ENCODE measurements at places on chromosomes 12 and 14. TPM values are rescaled to one million over a fixed set of nuclear protein-coding genes. Genes with fewer than 3 reads are reported as not detected.

The OR4E2 gene
- total RNA-seq = not detected

The RBM23 gene
- total RNA-seq = 65.4 TPM

The CLEC14A gene
- total RNA-seq = 36.8 TPM

DNA sequence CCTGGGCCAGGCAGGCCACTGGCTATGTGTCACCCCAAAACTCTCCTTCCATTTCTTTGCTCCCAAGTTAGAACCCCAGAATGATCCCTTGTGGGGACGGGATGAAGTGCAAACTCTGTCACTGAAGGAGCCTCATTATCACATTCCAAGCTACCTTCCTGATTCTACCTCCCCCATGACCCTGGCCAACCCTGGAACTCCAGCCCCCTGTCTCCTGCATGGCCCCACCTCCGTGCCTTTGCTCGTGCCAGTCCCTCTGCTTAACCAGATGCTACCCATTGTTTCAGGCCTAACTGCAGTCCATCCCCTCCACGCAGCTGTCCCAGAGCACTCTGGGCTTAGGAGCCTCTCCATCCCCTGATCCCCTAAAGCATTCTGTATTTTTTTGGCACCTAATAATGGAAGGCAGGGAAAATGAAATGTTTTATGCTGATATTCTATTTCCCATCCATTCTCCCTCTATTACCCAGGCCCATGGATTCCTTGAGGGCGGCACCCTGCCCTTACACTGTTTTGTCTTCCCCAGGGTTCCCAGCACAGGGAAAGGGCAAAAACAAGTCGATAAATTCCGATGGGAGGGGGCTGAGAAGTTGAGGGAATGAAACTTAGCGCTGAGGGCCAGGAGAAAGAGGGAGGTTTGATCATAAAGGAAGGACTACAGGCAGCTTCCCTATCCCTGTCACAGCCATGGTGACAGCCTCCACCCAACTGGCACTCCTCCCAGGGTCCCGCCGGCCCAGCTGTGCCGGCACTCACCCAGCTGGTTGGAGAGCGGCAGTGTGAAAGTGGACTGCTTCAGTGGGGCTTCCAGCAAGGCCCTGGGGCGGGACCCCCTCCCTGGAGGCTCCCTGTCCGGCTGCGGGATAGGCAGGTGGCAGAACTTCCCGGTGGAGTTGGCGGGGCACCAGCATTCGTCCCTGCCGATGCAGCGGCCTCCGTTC is 58.1 kb downstream of the ISCA2 start:
- H3K27me3 ChIP-seq = no peaks in the 10 kb centered on the region
- H3K27ac ChIP-seq = peak overlapping the region; percentile 10
- DNase-seq = peak; percentile 85
- no peak overlapping the region for H3K4me3 ChIP-seq
- peaks cover 3% of the 10 kb centered on the region for H3K4me1 ChIP-seq

DNA sequence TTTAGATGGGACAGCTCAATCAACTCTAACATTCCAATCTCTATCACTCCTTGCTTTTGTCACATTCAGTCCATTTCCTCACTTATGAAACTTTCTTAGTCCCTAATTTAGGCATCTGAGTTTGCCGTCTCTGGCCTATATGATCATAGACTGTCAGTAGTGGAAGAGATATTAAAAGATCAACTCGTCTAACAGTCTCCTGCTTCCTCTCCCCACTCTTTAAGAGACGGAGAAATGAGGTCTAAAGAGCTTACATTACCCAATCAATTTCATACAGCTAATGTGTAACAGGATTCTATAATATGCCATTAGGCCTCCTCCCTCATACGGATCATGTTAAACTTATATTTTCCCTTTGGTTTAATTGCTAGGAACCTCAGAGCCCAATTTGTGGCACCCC is 6.5 kb upstream of the ATP23 start:
- H3K27me3 ChIP-seq = no peaks in the 10 kb centered on the region
- no peak overlapping the region for H3K4me3 ChIP-seq
- no peaks in the 10 kb centered on the region for H3K4me1 ChIP-seq
- H3K36me3 ChIP-seq = no peaks in the 10 kb centered on the region
- DNase-seq = no peak

GRCh38 chr14:75283162-75283832 is 4.7 kb downstream of the FOS start:
- H3K36me3 ChIP-seq = no peaks in the 10 kb centered on the region
- H3K4me3 ChIP-seq = no peak overlapping the region
- peaks cover 2% of the 10 kb centered on the region for H3K27me3 ChIP-seq
- DNase-seq = no peak
- H3K27ac ChIP-seq = no peak overlapping the region

DNA sequence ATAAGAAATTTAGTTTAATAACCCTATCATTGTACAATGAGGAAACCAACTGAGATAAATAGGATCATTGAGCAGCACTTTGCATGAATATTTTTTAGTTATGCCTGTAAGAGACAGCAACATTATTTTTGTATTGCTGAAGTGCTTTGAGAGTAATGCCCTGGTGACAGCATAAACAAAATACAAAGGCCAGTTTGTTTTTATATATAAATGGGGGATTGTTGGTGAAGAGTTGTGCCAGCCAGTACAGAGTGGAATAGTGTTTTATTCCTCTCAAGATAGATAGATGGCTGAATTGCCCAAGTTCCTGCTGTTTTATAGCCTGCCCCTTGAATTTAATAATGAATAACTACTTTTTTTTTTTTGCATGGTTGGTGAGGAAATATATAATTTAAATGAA is 101.8 kb downstream of the CNTN1 start:
- DNase-seq = no peak
- no peak overlapping the region for H3K27ac ChIP-seq
- H3K27me3 ChIP-seq = no peaks in the 10 kb centered on the region
- H3K4me3 ChIP-seq = no peak overlapping the region

GRCh38 chr14:85799668-85800067 is 269.7 kb downstream of the FLRT2 start:
- no peak for DNase-seq
- H3K27me3 ChIP-seq = no peaks in the 10 kb centered on the region
- no peaks in the 10 kb centered on the region for H3K36me3 ChIP-seq
- no peak overlapping the region for H3K27ac ChIP-seq
- no peaks in the 10 kb centered on the region for H3K4me1 ChIP-seq
- no peak overlapping the region for H3K4me3 ChIP-seq

DNA sequence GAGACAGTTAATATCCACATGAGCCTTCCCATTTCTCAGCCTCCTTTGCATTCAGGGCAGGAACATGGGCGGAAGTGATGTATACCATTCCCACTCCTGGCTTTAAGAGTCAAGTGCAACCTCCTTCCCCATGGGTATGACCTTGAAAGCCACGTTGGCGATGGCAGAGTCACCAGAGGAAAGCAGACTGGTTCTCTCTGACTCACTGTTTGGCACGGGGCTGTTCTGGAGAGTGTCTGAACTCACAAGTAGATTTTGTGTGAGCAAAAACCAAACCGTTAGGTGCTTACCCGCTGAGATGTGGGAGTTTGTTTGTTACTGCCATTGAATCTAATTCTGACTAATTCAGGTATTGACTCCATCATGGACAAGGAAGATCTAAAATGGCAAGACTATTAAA is 36.7 kb upstream of the PZP start:
- H3K27ac ChIP-seq = no peak overlapping the region
- no peak overlapping the region for H3K4me3 ChIP-seq
- H3K36me3 ChIP-seq = no peaks in the 10 kb centered on the region
- no peaks in the 10 kb centered on the region for H3K27me3 ChIP-seq

DNA sequence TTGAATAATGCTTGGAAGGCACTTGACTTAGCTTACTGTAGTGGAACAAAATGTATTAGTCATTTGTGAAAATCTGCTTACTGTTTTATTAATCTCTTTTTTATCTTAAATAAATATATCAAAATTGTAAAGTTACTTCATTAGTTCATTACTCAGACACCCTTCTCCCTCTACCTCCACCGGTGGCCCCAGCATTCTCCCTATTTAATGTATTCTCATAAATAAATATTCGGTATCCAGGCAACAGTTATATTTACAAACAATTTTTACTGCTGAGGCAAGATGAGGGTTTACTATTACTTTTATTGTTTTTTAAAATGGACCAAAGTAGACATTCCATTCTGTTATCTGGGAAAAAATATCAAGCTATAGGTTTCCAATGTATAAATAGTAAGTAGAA is 19.6 kb upstream of the ALX1 start:
- H3K4me1 ChIP-seq = no peaks in the 10 kb centered on the region
- H3K27me3 ChIP-seq = no peaks in the 10 kb centered on the region
- no peaks in the 10 kb centered on the region for H3K36me3 ChIP-seq
- DNase-seq = no peak

GRCh38 chr14:66496911-66497310 is 10.7 kb downstream of the CCDC196 start:
- no peaks in the 10 kb centered on the region for H3K4me1 ChIP-seq
- no peaks in the 10 kb centered on the region for H3K27me3 ChIP-seq
- no peak overlapping the region for H3K4me3 ChIP-seq
- H3K27ac ChIP-seq = no peak overlapping the region
- H3K36me3 ChIP-seq = no peaks in the 10 kb centered on the region

- H3K4me3 ChIP-seq = no peak overlapping the region
- H3K27ac ChIP-seq = no peak overlapping the region
- H3K27me3 ChIP-seq = no peaks in the 10 kb centered on the region
- H3K4me1 ChIP-seq = no peaks in the 10 kb centered on the region
- DNase-seq = no peak
These were observed 6.1 kb upstream of the KRAS start for GRCh38 chr12:25256826-25257225.

DNA sequence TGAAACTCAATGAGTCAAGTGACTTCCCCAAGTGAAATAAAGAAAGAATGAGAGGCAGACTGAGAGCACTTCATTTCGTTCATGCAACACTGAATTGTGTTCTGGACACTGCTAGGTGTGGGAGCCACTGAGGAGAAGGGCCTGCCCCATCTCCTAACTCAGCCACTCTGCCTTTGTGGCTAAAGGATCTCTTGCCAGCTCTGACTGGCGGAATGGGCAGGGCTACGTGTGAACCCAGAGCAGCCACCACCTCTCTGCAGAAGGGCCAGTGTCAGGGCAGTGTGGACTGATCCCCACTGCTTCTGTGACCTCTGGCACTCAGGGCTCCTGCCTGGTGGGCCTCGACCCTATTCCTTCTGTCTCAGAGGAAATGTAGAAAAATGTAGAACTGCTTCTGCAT is 46.5 kb upstream of the GZMB start:
- H3K36me3 ChIP-seq = no peaks in the 10 kb centered on the region
- H3K4me1 ChIP-seq = no peaks in the 10 kb centered on the region
- DNase-seq = no peak
- no peak overlapping the region for H3K27ac ChIP-seq
- H3K27me3 ChIP-seq = no peaks in the 10 kb centered on the region

- H3K36me3 ChIP-seq = no peaks in the 10 kb centered on the region
- no peak overlapping the region for H3K27ac ChIP-seq
- no peak overlapping the region for H3K4me3 ChIP-seq
- H3K4me1 ChIP-seq = no peaks in the 10 kb centered on the region
These were observed 30.6 kb upstream of the SYCP3 start for GRCh38 chr12:101769865-101770264.

DNA sequence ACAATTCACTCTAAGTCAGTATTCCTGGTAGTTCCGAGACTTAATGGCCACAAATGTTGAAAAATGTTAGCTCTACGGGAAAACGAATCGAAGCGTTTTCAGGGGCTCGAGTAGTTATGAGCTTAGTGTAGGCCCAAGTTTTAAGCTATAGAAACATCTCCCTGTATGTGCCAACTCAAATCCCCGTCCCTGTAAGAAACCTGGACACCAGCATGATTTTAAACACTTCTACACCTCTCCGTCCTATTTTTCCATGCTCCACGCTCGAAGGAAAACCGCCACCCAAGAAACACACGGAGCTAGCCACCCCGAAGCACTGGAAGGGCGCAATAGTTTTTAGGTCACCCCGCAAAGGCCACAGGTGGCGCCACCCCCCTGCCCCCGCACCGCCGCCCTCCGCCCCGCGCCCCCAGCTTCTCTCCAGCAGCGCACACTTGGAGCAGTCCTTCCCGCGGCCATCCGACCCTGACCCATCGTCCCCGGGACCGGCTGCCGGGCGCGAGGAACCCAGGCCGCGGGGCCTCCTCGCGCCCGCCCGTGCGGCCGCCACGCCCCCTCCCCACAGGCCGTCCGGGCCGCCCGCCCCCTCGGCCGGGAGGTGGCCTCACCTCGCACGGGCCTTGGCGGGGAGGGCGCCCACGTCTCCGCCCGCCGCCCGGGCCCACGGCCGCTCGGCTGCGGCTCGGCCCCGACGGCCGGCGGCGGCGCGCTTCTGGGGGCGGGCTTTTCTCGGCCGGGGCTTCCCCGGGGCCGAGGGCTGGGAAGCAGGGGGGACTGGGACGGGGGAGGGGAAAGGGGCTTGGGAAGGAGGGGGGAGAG is 522 bp downstream of the R3HDM2 start:
- H3K27me3 ChIP-seq = no peaks in the 10 kb centered on the region
- H3K4me1 ChIP-seq = no peaks in the 10 kb centered on the region
- DNase-seq = peak; percentile 88
- H3K36me3 ChIP-seq = no peaks in the 10 kb centered on the region
- H3K27ac ChIP-seq = peak overlapping the region; percentile 80
- peak overlapping the region; percentile 99 for H3K4me3 ChIP-seq

DNA sequence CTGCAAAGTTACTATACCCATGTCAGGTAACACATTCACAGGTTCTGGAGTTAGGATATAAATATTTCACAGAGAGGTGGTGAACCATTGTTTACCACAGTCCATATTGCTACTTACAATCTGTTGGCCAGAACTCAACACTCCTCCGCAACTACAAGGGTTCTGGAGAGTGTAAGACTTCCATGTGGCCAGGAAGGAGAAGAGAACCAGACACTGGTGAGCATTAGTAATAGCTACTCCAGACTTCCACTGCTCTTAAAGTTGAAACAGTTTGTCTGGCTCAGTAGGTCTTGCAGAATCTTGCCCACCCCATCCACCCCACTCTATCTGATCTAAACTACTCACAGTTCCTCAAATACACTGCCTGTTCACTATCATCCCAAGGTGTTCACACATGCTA is 369.6 kb downstream of the DUSP6 start:
- H3K4me3 ChIP-seq = no peak overlapping the region
- DNase-seq = no peak
- H3K4me1 ChIP-seq = no peaks in the 10 kb centered on the region
- no peak overlapping the region for H3K27ac ChIP-seq
- H3K27me3 ChIP-seq = no peaks in the 10 kb centered on the region

DNA sequence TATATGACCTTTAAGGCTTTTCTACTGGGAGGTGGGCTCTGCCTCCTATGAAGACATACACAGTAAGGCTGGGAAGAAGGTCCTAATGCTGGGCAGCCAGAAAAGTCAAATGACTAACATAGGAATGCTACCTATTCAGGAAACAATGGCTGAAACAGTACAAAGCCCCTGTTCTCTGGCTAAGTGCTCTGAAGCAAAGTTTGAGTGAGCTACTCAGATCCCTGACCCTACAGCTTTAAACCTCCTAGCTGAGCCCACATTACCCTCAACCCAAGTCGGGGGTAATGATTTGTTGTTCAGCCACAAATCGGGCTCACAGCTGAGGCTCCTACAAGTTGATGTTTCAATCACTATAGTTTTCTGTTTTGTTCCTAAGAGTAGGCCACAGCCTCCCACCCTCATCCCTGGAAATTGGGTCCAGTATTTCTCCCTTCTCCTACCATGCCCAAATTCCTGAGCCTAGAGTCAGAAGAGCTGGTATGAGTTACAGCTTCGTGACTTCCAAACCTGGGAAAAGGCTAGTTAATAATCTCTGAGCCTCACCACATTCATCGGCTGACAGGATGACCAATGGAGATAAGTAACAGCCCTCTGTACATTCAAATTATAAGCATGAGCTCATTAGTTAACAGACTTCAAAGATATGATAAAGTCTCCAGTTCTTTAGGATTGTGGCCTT is 46.5 kb downstream of the BTBD7 start:
- H3K36me3 ChIP-seq = no peaks in the 10 kb centered on the region
- H3K4me3 ChIP-seq = no peak overlapping the region
- no peaks in the 10 kb centered on the region for H3K27me3 ChIP-seq
- no peak overlapping the region for H3K27ac ChIP-seq

All from aorta (tissue), 5 donors.